ENCODE measurements at places on chromosomes 11 and 22.

DNA sequence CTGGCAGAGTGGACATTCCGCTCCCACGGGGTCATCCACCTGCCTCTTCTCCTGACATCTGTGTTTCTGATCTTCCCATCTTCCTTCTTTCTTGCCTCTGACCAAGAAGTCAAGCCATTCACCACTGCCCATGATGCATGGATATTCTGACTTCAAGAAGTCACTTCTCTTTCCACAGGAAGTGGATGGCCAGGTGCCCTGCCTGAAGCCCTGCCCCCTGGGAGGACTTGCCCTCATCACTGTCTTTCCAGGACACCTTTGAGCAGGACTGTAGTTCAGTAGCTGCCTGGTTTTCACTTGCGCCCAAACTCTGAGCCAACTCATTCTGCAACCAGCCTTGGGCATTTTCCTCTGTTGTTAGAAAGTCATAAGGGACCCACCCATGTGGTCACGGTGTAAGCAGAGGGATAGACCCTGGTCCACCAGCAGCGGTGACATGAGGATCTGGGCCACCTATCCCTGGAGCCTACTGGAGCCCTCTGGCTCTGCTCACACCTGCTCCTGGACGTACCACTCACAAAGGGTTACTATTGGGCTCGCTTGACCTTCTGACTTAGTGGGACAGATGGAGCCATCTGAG lies 6.9 kb downstream of the CYTH4 start:
- no peak for DNase-seq

DNA sequence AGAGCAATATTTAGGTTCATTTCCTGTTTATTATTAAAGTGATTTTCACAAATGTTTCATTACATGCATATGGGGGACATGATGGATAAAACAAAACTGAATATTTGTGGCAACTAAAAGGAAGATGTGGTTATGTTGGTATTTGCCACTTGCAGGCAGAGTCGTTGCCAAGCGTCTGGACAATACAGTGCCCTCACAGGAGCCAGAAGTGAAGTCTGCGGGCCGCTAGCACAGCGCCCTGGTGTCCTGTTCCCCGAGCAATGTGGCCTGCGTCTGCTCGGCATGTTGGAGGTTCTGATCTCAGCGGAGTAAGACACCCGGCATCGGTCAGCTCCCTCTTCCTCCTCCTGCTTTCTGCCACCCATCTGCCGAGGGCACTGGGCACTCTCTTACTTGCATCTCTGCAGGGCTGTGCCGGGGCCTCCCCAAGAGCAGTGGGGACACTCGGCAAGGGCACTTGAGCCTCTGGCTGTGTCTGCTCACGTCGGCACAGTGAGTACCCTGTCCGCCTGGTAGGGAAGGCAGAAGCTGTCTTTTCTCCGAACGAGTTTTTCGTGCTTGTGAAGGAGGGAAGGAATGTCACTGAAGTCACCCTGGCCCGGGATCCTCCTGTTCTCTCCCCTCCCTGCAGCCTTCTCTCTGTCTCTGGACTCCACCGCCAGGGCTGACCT lies 10.5 kb upstream of the TTLL12 start:
- DNase-seq = no peak

GRCh38 chr11:45385423-45385822 lies 99.3 kb upstream of the SYT13 start:
- no peak for DNase-seq

- DNase-seq = no peak
Observed at GRCh38 chr11:114483929-114484328, 44.7 kb downstream of the REXO2 start.

- DNase-seq = no peak
Observed at GRCh38 chr22:29390270-29390669, 1.9 kb upstream of the AP1B1 start.

GRCh38 chr11:120703358-120704152 lies 192.0 kb downstream of the GRIK4 start:
- peak; percentile 20 for DNase-seq

DNA sequence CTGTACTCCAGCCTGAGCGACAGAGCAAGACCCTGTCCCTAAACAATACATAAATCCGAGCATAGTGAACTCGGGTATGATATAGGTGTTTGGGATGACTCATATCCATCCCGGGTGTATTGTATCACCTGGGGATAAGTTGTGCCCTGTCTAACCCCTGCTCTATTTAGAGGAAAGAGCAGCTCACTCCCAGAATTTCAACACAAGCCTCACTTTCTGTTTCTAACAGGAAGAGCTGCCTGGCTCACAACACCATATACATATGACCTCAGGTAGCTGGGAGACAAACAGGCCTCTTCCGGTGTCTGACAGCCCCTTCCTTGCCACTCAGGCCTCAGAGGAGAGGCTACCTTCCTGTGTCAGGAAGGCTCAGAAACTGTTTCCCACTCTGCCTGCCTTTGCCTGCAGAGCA lies 9.9 kb upstream of the MICALL1 start:
- peak; percentile 78 for DNase-seq

- no peak for DNase-seq
Observed at GRCh38 chr11:30800904-30801303, 214.8 kb upstream of the MPPED2 start.

GRCh38 chr11:8070417-8071115 lies 10.4 kb upstream of the TUB start:
- DNase-seq = no peak

DNA sequence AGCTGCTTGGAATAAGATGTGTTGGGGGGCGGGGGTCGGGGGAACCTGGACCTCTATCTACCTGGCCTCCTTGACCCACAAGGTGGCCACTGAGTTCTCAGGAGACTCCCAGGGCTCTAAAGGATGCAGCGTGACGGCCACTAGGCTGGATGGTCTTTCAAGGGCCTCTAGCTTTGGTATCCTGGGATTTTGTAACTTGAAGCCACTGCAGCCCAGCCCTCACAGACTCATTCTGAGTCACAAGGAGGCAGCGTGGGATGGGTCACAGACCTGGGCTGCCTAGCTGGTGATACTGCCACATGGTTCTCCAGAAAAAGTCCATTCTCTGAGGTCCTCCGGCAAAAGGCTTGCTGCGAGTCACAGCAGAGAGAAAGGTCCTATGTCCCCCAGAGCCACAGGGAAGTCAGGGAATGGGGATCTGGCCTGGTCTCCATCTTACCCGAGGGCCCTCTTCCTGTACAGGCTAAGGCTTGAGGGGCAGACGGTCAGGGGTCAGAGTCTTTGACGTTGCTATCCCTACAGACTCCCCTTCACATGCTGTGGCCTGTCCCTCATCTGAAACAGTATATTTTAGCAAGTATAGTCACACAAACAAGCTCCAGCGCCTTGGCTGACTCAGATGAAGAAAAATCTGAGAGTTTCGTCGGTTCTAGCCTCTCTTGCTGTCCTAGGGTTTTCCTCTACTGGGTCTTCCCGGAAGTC lies 52.4 kb downstream of the KCNC1 start:
- no peak for DNase-seq

- no peak for DNase-seq
Observed at GRCh38 chr22:43004362-43005035, 10.4 kb downstream of the PACSIN2 start.

DNA sequence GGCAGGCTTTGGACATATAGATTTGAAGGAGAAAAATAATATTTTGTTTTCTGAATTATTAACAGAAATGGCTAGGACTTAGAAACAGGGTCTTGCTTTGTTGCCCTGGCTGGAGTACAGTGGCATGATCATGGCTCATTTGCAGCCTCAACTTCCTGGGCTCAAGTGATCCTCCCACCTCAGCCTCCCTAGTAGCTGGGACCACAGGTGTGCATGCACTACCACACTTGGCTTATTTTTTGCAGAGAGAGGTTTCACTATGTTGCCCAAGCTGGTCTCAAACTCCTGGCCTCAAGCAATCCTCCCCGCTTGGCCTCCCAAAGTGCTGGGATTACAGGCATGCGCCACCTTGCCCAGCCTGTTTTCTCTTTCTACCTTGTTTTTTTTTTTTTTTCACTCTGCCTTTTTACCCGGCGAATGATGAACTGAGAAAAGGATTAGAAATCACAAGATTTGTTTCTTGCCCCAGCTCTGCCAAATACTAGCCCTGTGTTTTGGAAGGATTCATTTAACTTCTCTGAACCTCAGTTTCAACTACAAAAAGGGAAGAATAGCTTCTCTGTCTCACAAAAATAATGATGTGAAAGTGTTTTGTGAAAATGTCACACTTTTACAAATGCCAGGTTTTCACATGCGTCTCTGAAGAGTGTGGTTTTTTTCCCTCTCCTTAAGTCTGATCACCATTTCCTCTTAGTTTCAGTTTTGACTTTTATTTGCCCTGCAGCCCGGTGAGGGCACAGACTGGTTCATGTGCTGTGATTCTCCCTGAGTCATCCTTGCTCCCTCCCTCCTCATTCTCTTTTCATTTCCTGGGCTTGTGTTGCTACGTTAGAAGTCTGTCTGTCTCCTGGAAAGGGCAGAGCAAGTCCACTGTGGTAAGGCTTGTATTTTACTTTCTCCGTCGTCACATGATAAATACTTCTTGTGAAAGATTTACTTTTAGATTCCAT lies 67.7 kb downstream of the BCL2L13 start:
- DNase-seq = peak; percentile 36
